ENCODE measurements at places on chromosomes 5 and 9.
A peak's percentile ranks its signal among the peaks of the same experiment; 100 is the strongest.

- DNase-seq = no peak
Observed at GRCh38 chr9:20398536-20399338, 223.6 kb downstream of the MLLT3 start.

DNA sequence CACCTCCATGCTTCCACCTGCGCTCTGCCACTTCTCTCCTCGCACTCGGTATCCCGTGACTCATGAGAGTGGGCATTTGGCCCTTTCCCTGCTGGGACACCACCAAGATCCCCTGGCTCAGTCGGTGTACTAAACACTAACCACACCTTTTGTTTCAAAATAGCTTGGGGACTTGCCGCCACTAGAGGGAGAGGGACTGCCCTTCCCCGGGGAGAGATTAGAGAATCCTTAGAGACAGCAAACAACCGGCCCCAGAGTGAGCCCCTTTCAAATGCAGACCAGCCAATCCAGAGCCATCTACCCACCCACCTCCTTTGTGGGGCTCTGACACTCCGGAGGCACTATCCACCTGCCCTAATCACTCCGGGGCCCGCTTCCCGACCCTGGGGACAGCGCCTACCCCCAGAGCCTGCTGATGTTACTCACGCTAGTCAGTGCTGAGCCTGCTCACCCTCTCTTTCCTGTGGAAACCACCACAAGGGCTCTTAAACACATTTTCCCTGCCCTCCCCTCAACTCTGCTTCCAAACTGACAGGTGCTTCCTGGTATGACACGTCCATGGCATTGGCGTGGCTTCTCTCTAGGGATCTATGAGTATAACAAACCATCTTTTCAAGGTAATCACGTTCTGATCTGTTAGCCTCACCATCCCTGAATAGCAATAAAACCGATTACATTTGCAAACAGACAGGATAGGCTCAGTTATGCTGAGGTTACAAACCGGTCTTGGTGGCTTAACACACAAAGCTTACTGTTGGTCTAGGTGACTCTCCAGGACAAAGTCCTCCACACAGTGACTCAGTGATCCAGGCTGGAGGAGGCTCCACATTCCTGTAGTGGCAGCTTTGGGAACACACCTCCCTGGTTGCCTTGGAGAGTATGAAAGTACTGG, 180.1 kb upstream of the MVB12B start:
- DNase-seq = peak; percentile 1

GRCh38 chr5:6386271-6386670, 7.9 kb upstream of the MED10 start:
- DNase-seq = no peak

GRCh38 chr5:138064526-138064925, 19.3 kb upstream of the WNT8A start:
- DNase-seq = no peak

- DNase-seq = no peak
Observed at GRCh38 chr9:94822273-94822672, 95.8 kb downstream of the AOPEP start.

DNA sequence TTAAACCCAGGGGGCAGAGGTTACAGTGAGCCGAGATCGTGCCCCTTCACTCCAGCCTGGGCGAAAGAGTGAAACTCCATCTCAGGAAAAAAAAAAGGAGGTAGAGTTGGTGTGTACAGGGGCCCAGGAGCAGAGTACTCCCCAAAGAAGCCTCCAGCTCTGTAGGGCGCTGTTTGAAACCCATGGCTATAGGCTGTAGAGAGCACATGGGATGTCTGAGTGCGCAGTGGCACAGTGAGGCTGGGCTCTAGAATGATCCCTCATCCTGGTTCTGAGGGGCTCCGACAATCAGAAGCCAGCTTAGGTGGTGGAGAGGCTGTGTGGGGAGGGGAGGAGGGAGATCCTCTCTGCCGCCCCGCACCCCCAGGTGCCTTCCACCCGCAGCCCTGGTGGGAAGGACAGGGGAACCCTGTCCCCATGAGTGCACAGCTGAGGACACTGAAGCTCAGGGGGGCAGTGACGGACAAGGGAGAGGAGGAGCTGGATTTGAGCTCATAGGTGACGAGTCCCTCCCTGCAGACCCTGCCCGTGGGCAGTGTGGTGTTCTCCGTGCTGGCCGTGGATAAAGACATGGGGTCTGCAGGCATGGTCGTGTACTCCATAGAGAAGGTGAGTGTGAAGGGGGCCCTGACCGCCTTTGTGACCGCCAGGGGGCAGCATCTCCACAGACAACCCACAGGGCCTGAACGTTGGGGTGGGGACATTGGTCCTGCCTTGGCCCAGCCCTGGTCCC, 24.6 kb downstream of the CDHR2 start:
- peak; percentile 67 for DNase-seq

DNA sequence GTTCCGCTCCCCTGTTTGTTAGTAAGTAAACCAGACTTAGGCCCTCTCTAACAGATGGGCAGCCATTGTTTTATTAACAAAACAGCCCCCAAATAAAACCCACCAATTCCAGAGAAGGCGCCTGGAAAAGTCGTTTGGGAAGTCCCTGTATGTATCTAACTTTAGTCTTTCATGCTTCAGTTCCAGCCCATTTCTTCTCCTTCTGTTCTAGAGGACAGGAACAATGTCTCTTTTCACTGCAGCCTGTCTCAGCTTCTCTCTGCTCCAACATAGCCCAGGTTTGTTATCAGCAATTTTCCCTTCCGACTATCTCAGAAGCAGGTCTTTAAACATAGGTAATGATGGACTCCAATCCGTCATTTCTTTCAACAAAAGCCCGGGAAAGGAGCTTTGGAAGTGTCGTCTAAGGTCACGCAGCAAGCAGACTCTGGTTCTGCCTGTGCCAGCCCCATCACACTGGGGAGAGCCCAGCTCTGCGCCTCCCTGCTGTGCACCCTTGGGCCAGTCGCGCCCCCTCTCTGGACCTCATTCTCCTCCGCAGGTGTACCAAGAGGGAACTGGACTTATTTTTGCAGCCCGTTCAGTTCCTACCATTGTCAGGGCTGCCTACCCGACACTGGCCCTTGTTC, 9.6 kb upstream of the AKNA start:
- DNase-seq = no peak

- DNase-seq = no peak
Observed at GRCh38 chr5:53431665-53432064, 48.8 kb upstream of the FST start.
